Caco-2 (cell line): ENCODE measurements at places on chromosomes 6 and 20.

DNA sequence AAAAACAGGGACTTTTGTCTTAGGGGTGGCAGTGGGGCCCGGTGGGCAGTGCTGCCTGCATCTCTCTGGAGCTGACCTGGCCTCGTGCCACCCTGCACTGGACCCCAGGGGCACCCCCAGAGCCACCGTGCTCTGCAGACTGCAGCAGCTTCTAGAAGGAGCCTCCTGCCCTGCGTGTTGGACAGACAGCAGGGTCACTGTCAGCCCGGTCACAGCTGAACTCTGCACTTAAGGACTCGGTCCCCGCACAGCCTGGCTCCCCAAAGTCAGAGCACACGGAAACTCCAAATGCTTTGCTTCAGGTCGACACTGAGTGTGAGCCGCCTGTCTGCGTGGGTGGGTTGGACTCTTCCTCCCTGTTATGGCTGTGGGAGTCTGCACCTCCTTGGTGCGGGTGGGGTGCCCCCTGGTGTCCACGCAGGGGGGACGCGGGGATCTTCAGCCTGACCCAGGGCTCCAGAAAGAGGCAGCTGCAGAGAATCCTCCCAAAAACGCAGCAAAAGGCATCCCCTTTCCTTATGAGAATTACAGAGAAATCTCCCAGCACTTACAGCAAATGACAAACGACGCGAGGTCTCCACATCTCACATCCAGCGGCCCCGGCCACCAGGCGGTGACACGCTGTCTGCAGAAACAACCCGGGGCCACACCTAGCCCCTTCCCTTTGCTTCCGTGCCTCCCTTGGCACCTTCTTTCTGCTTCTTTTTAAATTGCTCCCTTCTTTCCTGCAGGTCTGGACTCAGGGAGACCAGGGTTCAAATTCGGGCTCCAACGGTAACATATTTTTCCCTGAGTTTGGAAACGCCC, 36.3 kb upstream of the DACT2 start:
- peak; percentile 69 for DNase-seq

GRCh38 chr6:99011151-99011550, 63.4 kb upstream of the FBXL4 start:
- no peak for DNase-seq

GRCh38 chr6:138571181-138571580, 71.9 kb upstream of the NHSL1 start:
- DNase-seq, result no peak

- DNase-seq, result no peak
Measured at GRCh38 chr20:21623074-21623780, 82.2 kb upstream of the PAX1 start.

DNA sequence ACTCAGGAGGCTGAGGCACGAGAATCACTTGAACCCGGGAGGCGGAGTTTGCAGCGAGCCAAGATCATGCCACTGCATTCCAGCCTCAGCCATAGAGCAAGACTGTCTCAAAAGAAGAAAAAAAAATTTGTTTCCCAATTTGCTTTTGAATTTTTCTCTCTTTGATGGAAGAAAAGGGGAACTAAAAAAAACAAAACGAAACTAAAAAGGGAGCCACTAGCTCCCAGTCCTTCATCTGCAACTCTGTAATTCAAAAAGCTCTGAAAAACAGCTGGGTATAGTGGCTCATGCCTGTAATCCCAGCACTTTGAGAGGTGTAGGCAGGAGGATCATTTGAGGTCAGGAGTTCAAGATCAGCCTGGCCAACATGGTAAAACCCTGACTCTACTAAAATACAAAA, 9.5 kb downstream of the OVOL2 start:
- no peak for DNase-seq

DNA sequence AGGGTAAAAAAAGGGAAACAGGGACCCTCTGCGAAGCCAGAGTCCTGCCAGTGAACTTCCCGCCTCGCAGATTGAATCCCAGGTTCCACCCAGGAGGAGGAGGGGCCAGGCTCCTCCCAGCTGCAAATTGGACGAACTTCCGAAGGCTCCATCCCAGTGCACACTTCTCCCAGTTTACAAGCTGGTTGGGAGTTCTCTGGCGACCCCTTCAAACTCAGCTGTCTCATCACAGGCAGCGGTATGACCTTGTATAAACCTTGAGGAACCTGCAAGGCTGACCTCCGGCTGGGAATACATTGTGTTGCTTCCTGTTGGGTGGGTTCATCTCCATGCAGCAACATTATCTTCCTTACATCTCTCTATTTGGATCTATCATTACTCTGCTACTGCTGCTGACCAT, 962.7 kb downstream of the GRIK2 start:
- peak; percentile 15 for DNase-seq

DNA sequence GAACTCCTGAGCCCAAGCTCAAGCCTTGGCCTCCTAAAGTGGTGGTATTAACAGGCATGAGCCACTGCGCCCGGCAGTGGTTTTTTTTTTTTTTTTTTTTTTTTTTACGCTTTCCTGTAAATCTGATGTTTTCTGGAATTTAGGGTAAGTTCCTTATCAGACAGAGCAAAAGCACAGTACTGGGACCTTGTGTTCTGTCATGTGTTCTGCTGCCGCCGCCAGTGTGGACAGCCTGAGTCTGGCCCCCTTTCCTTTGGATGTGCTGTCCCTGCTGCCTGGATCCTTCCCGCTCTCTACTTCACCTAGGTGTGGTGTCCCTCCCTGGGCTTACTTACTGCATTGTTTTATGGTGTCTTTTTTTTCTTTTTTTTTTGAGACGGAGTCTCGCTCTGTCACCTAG, 11.7 kb downstream of the DNMT3B start:
- DNase-seq, result no peak

DNA sequence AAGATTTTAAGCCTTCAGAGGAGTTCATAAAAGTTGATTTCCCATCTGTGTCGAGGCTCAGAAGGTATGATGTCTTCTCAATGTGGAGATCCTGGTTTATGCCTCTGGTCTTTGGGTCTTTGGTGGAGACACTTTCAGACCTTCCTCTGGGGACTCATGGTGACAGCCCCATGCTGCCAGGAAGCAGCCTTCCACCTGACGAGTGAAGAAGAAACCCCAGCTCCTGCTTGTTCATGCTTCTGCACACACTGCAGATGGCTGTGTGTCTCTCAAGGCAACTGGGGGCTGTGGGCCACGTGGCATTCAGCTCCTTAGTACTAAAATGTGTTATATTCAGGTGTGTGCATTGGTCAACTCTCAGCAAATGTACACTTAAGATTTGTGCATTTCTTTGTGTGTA, 4.9 kb upstream of the SCP2D1 start:
- no peak for DNase-seq
